ENCODE measurements at places on chromosomes 5 and 9.

DNA sequence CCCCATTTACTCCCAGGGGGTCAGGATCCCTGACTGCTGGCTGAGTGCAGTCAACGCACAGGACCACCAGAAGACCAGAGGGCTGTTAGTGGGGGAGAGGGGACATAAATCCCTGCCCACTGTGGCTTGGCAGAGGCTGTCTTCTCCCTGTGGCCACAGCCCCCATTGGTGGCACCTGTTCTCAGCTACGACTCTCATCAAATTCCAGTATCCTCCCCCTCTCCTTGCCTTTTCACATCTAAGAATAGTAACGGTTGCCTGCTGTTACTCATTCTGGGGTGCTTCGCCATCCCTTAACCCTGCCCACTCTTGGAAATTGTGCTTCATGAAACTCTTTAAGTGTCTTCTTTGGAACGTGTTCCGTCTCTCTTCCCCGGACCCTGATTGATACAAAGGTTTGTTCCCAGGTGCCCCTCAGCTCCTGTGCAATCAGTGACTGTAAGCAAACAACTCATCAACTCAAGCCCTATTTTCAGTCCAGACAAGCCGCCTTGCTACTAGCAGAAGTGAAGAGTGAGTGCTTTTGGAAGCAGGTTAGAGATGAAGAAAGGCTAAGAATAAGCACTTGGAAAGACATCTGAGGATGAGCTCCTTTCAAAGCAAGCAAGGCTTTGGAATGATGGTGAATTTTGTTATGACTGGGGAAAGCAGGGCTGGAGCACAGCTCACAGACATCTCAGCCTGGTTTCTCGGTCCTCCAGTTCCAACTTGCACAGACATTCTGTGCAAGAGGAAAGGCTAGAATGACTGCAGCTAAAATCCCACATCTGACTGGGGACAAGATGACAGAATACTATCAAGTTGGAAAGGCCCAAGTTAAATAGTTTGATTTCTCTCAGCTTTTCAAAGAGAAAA is 22.9 kb upstream of the DENND1A start:
- DNase-seq = no peak

DNA sequence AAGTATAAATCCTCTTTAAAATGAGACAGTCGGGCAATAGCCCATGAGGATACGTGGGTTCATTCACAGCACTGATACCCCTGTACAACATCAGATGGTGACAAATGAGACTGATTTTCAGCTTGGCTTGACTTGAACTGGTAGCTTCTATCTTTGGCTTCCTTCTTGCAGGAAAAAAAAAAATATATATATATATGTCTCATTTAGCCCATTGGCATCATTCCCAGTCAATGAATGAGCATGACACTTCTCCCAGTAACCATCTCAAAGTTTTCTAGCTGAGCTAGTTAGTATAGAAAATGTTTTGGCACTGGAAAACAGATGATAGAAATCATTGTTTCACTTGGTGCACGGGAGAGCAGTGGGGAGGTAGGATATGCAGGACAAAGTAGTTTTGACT is 222.5 kb upstream of the TAS2R1 start:
- no peak for DNase-seq

- no peak for DNase-seq
Measured at GRCh38 chr5:56513141-56513540, 280.0 kb upstream of the ANKRD55 start.

DNA sequence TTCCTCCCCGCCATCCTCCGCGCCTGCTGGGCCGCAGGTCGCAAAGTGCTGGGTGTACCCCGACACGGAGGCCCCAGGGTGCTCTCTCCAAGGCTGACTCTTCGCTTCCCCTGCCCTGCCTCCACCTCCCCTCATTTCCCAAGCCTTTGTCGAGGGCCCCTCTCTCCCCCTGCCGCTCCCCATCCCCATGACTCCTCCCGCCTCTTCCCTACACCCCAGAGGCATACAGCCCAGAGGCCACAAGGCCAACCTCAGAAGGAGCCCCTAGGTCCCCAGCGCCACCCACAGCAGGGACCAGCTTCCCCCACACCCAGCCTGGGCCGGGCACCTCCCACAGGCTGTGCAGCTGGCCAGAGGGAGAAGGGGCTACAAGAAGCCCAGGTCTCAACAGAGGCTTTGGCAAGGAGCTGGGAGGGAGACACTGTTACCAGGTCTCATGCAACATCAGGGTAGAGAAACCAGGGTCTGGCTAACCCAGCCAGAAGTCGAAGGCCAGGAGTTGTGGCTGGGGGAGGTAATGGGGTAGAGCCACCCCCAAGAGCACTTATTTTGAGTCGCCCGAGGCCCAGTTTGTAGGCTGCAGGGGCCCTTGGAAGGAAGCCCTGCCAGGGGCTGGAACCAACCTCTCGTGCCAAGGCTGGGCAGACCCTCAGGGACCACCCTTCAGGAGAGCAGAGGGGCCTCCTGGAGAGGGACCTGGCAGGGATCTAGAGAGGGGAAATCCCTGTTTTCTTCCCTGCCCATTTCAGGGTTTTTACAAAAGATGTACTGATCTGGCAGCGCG is 24.5 kb upstream of the SARDH start:
- no peak for DNase-seq

- DNase-seq = no peak
Measured at GRCh38 chr9:132824951-132825350, 53.1 kb downstream of the AK8 start.

DNA sequence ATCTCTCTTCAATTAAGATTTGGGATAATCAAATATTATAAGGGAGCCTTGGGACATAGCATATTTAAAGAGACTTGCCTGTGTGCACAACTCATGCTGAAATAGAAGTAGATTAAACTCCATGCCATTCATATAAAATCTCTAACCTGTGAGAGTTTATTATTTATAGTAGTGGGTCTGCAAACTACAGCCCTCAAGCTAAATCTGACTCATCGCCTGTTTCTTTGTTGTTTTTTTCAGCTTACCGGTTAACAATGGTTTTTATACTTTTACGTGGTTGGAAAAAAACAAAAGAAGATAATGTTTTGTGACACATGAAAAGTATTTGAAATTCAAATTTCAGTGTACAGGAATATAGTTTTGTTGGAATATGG is 61.9 kb upstream of the GHR start:
- no peak for DNase-seq

DNA sequence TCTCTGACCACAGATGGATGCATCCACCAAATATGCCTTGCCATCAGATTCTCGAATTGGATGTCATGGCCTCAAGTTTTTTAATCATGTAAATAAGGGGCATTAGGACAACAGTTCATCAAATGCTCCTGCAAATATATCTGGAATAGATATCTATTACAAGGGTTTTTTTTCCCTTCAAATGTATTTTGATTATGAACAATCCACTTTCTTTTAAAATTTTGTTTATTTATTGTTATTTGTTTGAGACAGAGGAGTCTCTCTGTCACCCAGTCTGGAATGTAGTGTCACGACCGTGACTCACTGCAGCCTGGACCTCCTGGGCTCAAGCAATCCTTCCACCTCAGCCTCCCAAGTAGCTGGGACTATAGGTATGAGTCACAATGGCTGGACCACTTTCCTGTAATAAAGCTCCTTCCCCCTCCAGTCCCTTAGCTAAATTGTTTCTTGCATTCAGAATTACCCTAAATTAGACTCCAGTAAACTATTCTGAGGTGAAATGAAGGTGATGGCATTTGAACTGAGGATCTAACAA is 1412.1 kb downstream of the EFNA5 start:
- DNase-seq = no peak

DNA sequence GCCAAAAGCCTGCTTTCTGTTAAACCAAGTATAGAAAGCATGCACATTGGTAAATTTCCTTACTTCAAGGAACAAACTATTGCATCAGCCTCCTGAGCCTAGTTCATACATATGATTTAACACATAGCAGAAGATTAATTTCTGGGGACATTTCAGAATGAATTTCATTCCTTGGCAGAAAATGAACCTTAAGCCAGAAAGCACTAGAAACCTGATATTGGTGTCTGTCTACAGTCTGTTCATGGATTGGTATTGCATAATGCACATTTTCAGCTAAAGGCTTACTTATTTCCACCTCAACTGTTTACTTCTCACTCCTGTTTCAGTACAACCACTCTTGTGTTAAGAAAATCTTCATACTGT is 1471.8 kb upstream of the NUDT12 start:
- no peak for DNase-seq

DNA sequence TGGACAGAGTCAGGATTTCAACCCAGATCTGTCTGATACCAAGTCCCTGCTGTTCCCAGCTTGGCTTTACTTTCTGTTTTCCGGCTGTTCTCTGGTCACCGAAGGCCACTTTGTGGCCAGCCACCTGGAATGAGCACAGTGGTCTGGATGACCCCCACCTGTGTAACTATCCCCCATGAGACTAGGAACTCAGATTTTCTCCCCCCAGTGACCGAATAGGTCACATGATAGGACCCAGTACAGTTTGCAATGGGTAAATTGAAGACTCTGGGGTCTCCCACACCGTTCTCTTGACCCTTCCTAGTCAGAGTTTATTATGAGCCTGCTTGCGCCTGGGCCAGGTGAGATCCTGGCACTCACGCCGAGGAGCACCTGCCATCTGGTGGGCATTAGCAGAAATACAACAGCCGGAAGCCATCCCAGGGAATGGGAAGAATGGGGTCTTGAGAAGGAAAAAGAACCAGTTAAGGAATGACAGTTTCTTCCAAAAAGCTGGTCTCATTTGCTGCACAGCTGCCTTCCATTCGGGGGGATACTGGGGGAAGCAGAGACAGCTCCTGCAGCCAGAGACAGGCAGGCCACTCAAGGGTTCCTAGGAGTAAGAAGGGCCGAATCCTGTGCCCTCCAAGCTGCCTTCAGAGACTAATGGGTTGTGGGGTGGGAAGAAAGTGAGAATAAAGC is 7.1 kb downstream of the PHYHD1 start:
- no peak for DNase-seq

- DNase-seq = no peak
Measured at GRCh38 chr9:18980189-18980588, 52.8 kb downstream of the SAXO1 start.

GRCh38 chr9:88322906-88323566 is 65.2 kb upstream of the SPIN1 start:
- DNase-seq = no peak

DNA sequence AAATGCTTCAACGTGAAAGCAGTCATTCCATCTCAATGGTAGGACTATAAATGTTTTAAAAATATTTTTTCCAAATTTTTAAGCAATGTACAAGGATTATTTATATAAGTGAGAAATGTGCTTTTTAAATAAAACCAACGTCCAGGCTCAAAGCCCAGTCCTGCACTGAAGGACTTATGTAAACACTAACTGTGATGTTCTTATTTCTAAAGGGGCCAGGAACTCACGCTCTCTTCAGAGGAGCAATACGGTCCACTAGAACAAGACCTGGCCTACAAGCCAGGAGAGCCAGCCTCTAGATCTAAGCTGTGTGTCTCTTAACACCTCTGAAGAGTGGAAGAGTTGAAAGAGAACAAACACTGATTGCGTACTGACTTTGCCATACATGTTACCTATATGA is 12.1 kb downstream of the TTLL11 start:
- no peak for DNase-seq

DNA sequence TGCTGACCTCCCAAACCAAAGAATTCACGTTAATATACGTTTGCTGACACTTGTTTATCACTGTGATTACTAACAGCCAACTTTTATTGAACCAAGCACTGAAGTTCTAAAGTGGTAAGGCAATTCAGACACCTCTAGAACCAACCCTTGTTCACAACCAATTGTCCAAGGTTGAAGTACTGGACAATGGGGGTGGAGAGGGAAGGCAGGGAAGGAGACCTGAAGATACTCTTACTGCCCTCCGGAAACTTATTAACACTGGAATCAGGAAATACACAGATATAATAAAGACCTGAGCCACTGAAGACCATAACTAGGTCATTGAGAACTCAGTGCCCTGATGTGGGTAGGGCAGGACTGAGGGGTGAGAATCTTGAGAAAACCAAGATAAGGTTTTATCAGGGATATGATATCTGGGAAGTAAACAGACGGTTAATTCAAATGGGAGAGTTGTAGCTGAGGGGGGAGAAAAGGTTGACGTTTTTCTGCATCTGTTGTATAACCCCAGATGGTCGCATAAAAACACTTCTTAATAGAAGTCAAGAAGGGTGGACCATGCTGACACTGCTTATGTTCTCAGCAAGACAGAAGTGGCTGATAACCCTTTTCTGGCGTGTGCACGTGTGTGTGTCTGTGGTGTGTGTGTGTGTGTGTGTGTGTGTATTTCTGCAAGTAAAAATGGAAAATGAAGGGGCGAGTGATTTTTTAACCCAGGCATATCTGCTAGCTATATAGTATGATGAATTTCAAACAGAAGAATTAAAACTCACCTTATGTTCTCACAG is 125.9 kb downstream of the LHFPL2 start:
- DNase-seq = no peak

DNA sequence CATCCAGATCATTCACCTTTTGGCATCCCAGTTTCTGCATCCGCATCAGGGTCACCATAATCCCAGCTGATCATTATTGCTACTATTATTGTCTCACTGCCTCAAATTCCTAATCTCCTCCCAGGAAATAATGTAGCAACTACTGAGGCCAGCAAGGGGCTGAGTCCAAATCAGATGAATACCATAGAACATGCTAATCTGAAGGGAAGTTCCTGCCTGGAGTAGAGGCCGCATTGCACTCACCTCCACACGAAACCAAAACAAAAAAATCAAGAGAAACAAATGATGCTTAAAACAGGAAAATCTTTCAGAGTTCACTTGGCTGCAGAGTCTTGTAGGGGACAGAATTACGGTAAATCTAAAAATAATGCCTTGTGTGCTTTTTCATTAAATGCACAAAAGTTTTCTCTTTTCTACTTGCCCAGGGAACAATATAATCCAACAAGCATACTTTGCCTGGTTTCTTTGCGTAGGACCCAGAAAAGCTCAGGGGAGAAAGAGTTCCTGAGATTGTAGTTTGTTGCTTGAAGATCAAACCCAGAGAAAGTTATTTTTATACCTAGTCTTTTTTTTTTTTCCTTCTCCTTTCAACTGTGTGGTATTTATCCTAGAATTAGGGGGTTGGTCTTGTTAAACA is 87.7 kb upstream of the KLF4 start:
- no peak for DNase-seq

GRCh38 chr5:62477801-62478200 is 65.2 kb downstream of the IPO11 start:
- no peak for DNase-seq

- no peak for DNase-seq
Measured at GRCh38 chr5:122880749-122881148, 35.3 kb downstream of the SNX24 start.

DNA sequence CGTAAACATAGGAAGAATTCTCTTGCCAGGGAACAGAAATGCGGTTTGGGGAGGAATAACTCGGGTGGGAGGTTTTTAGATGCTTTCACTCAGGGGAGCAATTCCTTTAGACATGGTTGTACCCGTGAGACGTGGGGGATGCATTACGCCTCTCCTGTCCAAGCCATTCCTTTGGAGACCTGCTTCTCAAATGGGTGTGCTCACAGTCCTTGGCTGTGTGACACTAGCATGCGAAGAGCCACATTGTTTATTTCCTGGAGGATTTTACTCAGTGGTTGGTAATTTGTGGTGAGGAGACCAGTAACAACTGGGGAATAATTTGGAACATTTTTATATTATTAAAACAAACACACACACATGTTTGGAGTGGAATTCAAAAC is 18.5 kb downstream of the COL15A1 start:
- no peak for DNase-seq

Measured in iPS DF 19.7 (cell line).